Psoas muscle (tissue), 8 donors: ENCODE measurements at places on chromosomes 6 and 20. TPM values are rescaled to one million over a fixed set of nuclear protein-coding genes. Genes with fewer than 3 reads are reported as not detected.

The DACT2 gene
- total RNA-seq, result not detected

The GSTA3 gene
- not detected for total RNA-seq

The BHLHE23 gene
- total RNA-seq, result not detected

The PTCHD4 gene
- total RNA-seq, result not detected

The BNIP5 gene
- total RNA-seq, result not detected

The TBXT gene
- total RNA-seq, result not detected

DNA sequence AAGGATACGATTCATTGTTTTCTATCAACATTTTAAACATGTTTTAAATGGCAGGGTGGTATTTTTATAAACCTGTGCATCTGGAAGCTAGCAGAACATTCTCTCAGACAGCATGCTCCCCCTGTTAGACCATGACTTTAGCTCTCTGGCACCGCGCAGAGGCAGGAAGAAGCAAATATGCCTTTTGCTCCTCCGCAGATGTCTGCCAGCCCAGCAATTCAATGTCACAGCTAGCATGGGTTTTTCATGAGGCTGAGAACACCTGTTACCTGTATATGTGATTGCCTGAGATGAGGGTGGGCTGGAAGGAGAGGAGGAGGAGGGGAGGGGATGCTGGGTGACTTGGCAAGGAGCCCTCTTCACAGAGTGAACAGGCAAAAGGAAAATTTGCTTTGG is 6.7 kb downstream of the MTCH1 start:
- peaks cover 11% of the 10 kb centered on the region for H3K36me3 ChIP-seq
- no peak overlapping the region for H3K4me3 ChIP-seq
- H3K27me3 ChIP-seq, result no peaks in the 10 kb centered on the region

DNA sequence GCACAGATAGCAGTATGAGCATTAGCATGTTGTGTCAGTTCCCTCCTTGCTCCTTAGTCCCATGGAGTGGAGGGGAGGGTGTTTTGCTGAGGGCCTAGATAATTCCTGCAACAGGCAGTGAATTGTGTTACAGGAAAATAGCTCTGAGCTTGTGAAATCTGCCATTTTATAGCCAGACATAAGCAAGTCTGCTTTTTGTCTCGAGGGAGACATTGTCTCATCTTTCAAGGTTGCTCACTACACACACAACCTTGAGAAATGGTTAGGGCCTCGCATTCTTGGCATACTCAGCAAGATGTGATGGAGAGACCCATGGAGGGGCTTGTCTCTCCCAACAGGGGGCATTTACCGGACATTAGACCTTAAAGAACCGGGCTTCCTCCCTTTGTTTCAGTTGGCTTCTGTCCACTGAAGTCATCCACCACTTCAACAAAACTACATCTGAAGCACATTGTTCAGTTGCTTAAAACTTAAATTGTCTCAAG is 108.0 kb upstream of the FOXO3 start:
- no peaks in the 10 kb centered on the region for H3K36me3 ChIP-seq
- no peak overlapping the region for H3K27ac ChIP-seq
- no peak for DNase-seq

GRCh38 chr20:39862470-39862891 is 826.6 kb downstream of the MAFB start:
- H3K36me3 ChIP-seq, result no peaks in the 10 kb centered on the region
- H3K27me3 ChIP-seq, result no peaks in the 10 kb centered on the region

DNA sequence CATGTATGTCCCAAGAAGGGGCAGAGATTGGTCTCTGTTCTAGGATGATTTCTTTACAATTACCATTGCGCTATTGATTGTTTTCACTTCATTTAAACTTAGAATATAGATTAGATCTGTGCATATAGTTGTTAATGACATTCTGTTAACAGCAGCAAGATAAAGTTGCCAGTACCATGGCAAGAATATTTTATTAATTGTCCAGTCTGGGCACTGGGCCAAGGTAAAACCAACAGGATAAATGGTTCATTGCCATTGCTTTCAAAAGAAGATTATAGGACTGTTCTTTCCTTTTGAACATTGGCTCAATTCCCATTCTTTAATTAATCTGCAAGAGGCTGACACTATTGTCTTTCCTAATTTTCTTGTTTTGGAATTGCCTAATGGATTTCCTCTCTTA is 592.4 kb downstream of the RFPL4B start:
- no peak overlapping the region for H3K4me3 ChIP-seq
- no peaks in the 10 kb centered on the region for H3K27me3 ChIP-seq
- no peak for DNase-seq
- H3K27ac ChIP-seq, result no peak overlapping the region

DNA sequence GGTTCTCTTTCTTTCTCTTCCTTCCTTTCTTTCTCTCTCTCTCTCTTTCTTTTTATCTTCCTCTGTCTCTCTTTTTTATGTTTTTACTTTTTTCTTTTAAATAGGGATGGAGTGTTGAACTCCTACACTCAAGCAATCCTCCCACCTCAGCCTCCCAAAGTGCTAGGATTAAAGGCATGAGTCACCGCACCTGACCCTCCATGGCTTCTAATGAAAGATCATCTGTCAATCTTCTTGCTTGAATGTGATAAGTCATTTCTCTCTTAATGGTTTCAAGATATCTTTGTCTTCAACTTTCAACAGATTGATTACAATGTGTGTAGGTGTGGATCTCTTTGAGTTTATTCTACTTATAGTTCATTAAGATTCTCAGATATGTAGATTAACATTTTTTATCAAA is 25.2 kb upstream of the HLA-DOA start:
- no peaks in the 10 kb centered on the region for H3K36me3 ChIP-seq
- H3K27ac ChIP-seq, result no peak overlapping the region
- H3K27me3 ChIP-seq, result peaks cover 9% of the 10 kb centered on the region
- DNase-seq, result no peak
- no peaks in the 10 kb centered on the region for H3K4me1 ChIP-seq

- DNase-seq, result peak; percentile 67
- no peaks in the 10 kb centered on the region for H3K27me3 ChIP-seq
- H3K36me3 ChIP-seq, result peaks cover 9% of the 10 kb centered on the region
- no peak overlapping the region for H3K27ac ChIP-seq
- no peaks in the 10 kb centered on the region for H3K4me1 ChIP-seq
Observed at GRCh38 chr20:1437235-1437904, 29.3 kb downstream of the NSFL1C start.

- H3K36me3 ChIP-seq, result no peaks in the 10 kb centered on the region
- H3K4me1 ChIP-seq, result peaks cover 10% of the 10 kb centered on the region
- peak overlapping the region; percentile 53 for H3K27ac ChIP-seq
- no peaks in the 10 kb centered on the region for H3K27me3 ChIP-seq
- DNase-seq, result no peak
- no peak overlapping the region for H3K4me3 ChIP-seq
Observed at GRCh38 chr20:37316116-37316774, 26.8 kb downstream of the MANBAL start.

DNA sequence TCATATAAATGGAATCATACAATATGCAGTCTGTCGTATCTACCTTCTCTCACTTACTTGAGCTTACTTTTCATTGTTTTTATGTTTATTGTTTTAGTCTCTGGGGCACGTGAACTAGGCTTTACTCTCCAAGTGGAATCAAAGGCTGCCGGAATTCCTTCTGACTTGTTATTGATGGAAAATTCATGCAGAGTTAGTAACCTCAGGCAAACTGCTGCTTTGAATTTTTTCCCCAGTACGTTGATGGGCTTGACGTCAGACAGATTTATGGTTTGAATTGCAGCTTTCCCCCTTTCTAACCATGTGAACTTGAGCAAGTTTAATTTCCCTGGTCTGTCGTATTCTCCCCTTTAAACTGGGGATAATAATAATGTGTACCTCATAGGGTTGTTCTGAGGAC is 68.6 kb downstream of the ZDHHC14 start:
- H3K4me3 ChIP-seq, result no peak overlapping the region
- no peak overlapping the region for H3K27ac ChIP-seq
- peaks cover 6% of the 10 kb centered on the region for H3K4me1 ChIP-seq

DNA sequence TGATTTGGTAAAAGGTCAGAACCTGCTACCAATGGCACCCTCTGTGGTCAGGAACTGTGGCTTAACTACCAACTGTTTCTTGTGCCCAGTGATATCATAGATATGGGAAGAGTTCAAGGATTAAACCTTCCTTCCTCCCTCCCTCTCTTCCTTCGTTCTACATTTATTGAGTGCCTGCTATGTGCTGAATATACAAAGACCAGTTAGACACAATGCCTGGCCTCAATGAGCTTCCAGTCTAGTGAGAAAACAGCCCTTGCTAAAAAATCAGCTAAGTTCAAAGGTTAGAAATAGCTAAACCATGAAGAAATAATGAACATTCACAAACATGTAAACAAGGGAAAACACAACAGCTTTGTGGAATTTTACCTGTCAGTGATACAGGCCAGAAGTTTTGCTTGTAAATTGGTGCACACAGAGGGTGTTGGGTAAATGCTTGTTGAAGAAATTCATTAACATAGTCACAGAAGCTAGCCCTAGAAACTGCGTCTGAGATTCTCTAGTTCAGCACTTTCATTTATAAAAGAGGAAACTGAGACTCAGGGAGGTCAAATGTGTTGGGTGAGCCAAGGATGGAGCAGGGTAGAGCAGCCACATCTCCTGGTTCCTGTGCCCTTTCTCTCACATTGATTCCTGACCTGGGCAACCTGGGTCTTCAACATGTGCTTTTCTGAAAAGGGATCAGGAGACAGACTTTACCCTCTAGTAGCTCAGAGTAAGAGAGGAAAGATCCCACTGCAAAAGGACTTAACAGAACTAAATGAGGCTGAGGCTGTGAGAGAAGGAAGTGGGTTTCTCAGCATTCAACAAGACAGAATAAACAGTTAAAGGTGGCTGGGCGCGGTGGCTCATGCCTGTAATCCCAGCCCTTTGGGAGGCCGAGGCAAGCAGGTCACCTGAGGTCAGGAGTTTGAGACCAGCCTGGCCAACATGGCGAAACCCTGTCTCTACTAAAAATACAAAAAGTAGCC is 14.4 kb upstream of the FOXO3 start:
- H3K27ac ChIP-seq, result peak overlapping the region; percentile 56
- H3K4me3 ChIP-seq, result no peak overlapping the region

DNA sequence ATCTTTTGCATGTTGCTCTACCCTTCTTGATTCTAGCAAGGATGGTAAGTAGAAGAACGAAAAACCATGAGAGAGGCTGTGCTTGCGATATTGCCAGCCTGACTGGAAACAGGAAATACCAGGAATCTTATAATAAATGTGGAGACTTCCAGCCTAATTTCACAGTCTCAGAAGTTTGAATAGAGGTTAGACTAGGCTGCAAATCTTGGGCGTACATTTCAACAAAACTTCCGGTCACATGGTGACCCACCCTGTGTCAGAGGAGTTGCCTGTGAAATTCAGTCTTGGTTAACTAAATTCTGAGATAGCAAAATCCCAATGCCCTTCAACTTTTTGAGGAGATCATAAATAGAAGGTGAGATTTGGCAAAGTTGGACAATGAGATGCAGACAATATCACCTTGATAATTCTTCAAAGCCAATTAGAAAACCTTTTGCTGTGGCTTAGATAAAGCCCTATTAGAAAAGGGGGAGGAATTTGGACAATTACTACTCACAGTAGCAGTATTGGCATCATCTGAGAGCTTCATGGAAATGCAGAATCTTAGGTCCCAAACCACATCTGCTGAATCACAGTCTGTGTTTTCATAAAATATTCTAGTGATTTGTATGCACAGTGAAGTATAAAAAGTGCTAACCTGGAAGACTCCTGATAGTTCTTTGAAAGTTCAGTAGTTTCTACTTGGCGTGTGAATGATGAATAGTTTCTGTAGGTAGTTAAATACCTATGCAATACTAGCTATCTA is 262.0 kb upstream of the JAG1 start:
- H3K27me3 ChIP-seq, result no peaks in the 10 kb centered on the region
- no peaks in the 10 kb centered on the region for H3K4me1 ChIP-seq
- no peak for DNase-seq
- H3K27ac ChIP-seq, result no peak overlapping the region
- no peaks in the 10 kb centered on the region for H3K36me3 ChIP-seq

DNA sequence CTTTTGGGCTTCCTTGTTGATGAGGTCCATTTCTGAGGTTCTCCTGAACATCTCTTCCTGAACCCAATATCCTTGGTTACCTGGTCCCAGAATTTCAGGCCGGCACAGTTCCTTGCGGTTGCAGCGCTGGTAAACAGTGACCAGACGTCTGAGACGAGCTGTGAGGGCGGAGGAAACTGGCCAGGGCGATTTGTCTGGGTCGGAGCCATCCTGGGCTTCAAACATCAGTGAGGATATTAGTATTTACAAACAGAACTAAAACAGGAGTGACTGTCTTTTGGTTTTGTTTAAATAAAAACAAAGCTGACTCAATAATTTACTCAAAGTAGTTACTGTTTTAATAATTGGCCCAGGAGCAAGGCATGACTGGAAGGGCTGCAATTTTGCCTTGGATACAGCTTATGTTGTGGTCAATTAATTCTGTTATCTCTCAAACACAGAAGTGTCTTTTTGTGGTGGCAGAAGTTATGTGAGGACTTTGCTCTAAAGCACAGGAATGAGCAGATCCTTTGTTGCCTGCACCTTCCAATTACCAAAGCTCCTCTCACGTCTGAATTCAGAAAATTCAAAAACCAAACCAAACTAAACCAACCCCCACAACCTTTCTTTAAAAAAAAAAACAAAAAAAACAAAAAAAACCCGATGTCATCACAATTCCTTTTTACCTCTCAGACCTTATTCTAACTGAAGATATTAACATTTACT is 58.7 kb upstream of the EMILIN3 start:
- no peaks in the 10 kb centered on the region for H3K4me1 ChIP-seq
- H3K27me3 ChIP-seq, result no peaks in the 10 kb centered on the region
- H3K27ac ChIP-seq, result no peak overlapping the region
- no peak overlapping the region for H3K4me3 ChIP-seq
- peaks cover 10% of the 10 kb centered on the region for H3K36me3 ChIP-seq

GRCh38 chr6:11218538-11219399 is 13.7 kb downstream of the NEDD9 start:
- H3K27me3 ChIP-seq, result no peaks in the 10 kb centered on the region
- H3K36me3 ChIP-seq, result no peaks in the 10 kb centered on the region
- peak overlapping the region; percentile 67 for H3K27ac ChIP-seq
- H3K4me1 ChIP-seq, result peaks cover 32% of the 10 kb centered on the region
- DNase-seq, result peak; percentile 58
